ENCODE measurements at places on chromosomes 3 and 15.

GRCh38 chr15:78197632-78198031 is 36.7 kb downstream of the ACSBG1 start:
- no peak for DNase-seq

- DNase-seq: peak; percentile 29
Measured at GRCh38 chr3:165830746-165831145, 6.5 kb downstream of the BCHE start.

DNA sequence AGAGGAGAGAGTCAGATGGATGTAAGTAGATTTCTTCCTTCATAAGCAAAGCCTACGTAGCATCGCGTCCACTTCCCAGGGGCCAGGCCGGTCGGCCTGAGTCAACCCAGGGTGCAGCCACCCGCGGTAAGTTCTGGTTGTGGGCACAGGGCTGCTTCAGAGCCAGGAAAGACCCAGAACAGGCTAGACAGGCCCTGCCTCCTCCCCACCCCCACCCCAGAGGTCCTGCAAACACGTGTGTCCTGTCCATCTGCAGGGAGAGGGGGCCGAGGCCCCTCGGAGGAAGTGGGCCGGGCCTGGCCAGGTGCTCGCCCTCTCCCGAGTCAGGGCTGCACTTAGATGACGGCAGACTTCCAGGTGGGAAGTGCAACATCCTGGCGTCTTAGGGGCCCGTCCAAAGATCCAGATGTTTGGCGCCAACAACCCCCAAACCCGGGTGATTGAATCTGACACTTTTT is 100.8 kb upstream of the ALDH1A3 start:
- DNase-seq: no peak

GRCh38 chr3:102532901-102533300 is 98.1 kb downstream of the ZPLD1 start:
- DNase-seq: peak; percentile 27

DNA sequence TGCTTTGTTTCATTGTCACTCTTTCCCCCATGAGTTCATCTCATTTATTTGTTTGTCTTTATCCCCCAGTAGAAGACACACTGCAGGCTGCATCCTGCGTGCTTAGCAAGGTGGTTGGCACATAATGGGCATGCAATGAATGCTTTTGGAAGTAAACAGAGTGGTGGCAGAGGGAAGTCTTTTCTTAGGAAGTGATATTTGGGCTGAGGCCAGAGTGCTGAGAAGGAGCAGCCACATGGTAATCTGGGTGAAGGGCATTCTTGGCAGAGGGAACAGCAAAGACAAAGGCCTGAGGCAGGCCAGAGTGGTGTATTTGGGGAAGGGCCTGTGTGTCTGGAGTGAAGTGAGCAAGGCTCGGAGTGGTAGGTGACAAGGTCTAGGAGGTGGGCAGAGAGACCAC is 17.7 kb upstream of the ADAMTS7 start:
- DNase-seq: no peak

DNA sequence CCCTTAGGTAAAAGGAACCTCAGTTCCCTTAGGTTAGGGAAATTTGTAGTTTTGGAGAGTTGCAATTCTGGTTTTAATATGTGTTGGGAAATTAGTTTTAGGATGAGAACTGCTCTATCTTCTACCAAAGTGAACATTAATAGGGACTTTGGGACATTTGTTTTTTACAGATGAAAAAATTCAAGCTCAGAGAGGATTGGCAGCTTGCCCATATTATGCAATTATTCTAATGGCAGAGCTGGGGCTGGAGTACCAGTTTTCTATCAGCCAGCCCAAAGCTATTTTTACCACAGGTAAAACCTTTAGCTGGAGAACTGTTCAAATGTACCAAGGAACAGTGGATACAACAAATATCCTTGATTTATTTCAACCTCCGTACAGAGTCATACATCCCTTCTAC is 127.0 kb downstream of the CPNE4 start:
- DNase-seq: no peak

GRCh38 chr3:69613286-69613685 is 126.0 kb upstream of the MITF start:
- DNase-seq: no peak

GRCh38 chr3:13884851-13885703 is 5.2 kb upstream of the WNT7A start:
- no peak for DNase-seq

- peak; percentile 84 for DNase-seq
Measured at GRCh38 chr15:37015035-37015434, 85.3 kb downstream of the MEIS2 start.

- peak; percentile 99 for DNase-seq
Measured at GRCh38 chr3:24254649-24255048, 240.0 kb downstream of the THRB start.

DNA sequence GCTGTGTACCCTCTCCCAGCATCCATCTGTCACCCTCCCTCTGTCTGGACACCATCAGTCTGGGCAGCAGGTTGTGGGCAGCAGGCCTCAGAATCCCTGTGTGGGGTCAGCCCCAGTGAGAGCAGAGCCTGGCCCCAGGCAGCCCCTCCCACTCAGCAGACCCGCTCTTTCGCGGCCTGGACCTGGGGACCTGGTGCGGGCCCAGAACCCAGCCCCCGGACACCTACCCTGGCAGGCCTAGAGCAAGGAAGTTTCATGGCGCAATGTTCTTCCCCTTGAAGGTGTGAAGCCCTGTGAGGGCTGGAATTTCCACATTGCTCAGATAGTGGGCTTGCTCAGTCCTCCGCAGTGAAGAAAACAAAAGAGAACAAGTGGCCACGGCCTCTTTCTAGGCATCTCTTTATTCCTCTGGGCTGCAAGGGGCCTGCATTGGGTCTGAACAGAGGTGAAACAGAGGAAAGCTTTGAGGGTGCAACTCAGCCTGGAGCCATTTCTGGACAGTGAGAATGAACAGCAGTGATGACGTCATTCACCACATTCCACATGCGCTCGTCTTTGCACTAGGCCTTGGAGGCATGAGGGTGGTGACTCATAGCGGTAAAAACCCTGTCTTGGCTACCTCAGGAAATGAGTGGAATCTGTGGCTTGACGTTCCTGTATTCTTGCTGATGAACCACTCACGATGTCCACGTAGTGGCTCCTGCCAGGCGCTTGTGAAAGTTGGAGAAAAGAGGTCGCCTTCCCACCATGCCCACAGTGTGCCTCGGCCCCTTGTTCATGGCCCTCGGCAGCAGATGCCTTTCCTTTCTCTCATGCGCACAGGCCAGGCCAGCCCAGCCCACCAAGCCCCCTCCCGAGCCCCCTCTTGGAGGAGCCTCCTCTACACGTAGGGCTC is 66.1 kb downstream of the SLC30A4 start:
- DNase-seq: peak; percentile 99

DNA sequence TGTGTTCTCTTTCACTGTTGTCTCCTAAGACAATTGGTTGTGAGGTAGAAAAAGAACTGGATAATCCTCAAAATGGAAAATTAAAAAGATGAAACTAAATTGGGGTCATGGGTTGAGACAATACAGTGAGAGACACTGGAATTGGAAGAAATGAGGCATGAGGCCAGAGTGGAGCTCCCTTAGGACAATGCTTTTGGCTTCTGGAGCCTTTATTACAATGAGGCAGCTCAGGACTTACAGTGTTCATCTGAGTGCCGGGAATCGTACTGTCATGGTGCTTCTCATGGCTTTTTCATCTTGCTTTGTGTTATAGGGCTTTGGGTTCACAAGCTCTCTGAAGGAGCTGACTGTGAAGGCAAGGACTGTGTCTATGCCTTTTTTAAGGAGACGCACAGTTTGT is 293.5 kb downstream of the SOX2 start:
- DNase-seq: no peak

DNA sequence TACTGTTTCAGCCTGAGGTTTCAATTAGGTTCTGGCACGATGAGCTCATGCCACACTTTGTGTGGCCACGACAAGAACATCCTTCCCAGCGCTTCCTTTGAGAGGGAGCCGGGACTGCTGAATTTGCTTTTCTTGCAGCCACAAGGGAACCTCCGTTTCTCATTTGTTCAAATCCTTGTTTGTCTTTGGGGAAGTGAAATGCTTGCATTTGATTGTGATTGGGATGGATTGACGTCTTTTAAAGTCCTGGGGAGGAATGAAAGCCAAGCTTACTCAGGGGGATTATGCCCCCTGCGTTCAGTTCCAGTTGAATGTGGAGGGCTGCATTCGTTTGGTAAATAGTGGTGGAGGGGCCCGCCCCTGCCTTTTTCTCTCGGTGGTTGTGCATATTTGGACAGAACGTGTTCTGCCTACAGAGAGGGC is 277.6 kb downstream of the THSD4 start:
- DNase-seq: peak; percentile 12

- DNase-seq: no peak
Measured at GRCh38 chr15:74642348-74642733, 26.7 kb downstream of the CLK3 start.

GRCh38 chr3:124952282-124952855 is 17.8 kb upstream of the MUC13 start:
- DNase-seq: no peak

GRCh38 chr15:64249883-64250575 is 87.2 kb upstream of the PPIB start:
- peak; percentile 43 for DNase-seq
